Activated T-cell treated with anti-CD3 and anti-CD28 coated beads, Interleukin-2, amount 50 U/mL, for 1 hour (primary cell): ENCODE measurements at places on chromosomes 7 and 10.

DNA sequence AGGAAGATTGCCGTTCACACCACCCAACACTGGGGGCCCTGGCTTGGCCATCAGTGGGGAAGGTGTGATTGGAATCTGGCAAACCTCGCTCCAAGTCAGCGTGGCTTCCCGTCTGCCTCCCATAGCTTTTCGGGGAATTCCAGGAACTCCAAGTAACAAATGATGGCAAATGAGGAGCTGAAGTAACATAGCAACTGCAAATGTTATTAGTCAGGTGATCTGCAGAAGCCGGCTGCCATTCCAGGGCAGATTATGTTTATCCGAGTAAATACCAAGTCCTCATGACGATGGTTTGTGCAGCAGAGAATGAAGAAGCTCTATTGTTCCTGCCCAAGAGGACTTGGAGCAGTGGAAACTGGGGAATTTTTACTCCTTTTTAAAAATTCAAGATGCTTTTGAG lies 270.5 kb upstream of the PODXL start:
- no peak for DNase-seq

DNA sequence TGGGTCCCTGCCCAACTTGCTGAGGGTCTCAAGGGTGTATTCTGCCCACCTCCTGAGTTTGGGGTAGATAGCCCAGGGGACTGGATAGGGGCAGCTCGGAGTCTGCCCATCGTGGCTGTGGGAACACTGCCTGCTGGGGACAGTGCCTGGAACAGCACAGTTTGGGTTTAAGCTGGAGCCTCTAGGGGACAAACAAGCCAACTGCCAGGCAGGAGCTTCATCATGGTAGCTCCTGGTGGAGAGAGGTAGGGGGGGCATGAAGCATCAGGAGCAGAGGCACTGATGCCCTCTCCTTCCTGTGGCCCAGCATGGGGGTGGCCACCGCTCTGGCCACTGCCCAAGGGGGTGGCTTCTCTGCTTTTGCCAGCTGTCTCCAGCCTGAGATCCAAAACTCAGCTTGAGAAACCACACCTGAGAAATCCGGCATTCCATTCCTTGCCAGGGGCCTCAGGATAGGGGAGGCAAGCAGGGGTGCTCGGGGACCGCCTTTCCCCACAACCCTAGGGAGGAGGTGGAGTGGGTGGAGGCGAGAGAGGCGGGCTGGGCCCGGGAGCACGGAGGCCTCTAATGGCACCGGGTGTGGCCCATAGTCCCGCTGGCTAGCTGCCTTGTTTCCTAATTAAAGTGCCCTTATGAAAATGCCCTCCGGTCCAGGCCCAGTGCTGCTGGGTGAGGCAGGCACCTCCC lies 47.6 kb downstream of the UNC5B start:
- no peak for DNase-seq

- DNase-seq: no peak
These were observed 30.9 kb downstream of the AGR3 start for GRCh38 chr7:16850614-16851466.

GRCh38 chr7:77266291-77266794 lies 66.7 kb upstream of the FGL2 start:
- no peak for DNase-seq

DNA sequence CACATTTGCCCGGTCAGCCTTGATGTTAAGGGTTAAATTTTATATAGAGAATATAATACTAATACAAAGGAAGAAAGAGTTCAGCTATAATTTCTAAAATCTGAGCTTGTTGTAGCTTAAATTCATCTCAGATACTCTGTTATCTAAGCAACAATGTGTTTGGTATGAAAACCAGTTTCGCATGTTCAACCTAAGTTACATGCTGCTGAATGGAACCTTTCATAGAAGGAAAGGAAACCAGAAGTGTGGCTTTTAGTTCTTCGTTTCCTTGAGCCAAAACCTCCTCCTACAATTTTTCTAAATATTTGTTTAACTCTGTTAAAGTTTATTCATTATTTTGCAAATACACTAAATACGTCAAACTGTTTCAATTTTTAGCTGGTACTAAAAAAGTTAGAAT lies 18.5 kb downstream of the AGR2 start:
- no peak for DNase-seq

GRCh38 chr10:23432639-23433038 lies 6.2 kb upstream of the OTUD1 start:
- no peak for DNase-seq

DNA sequence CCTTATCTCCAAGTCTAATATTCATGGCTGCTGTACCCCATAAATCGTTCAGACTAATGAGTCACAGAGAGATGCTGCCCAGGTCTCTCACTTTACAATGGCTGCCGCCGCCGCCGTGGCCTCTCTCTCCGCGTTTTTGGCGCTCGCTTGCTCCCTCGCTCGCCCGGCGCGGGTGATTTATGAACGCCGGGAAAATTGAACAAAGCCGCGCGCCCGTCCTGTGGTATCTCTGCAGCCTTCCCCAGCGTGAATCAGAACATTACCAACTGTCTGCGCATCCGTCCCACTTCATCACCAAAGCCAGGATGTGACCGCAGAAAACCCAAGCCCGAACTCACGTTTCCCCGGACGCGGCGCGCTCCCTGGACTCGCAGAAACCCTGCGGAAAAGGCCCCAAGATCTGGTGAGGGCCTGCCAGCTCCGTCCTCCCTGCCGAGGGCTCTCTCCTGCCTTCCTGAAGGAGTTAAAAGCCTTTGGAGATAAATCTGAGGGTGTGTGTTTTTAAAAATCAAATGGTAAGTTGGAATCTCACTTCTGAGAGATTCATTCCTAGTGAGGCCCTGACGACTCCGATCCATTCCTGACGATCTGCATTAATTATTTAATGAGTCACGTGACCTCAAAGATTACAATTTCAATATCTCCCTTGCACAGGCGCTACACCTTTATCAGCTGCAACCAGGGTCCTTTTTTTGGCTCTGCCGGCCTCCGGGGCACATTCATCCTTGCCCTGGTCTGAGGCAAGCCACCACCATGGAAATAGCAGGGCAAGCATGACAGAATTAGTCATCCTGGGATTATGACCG lies 6.3 kb downstream of the HOXA4 start:
- DNase-seq: no peak

GRCh38 chr7:129376778-129377700 lies 57.2 kb upstream of the STRIP2 start:
- DNase-seq: no peak

DNA sequence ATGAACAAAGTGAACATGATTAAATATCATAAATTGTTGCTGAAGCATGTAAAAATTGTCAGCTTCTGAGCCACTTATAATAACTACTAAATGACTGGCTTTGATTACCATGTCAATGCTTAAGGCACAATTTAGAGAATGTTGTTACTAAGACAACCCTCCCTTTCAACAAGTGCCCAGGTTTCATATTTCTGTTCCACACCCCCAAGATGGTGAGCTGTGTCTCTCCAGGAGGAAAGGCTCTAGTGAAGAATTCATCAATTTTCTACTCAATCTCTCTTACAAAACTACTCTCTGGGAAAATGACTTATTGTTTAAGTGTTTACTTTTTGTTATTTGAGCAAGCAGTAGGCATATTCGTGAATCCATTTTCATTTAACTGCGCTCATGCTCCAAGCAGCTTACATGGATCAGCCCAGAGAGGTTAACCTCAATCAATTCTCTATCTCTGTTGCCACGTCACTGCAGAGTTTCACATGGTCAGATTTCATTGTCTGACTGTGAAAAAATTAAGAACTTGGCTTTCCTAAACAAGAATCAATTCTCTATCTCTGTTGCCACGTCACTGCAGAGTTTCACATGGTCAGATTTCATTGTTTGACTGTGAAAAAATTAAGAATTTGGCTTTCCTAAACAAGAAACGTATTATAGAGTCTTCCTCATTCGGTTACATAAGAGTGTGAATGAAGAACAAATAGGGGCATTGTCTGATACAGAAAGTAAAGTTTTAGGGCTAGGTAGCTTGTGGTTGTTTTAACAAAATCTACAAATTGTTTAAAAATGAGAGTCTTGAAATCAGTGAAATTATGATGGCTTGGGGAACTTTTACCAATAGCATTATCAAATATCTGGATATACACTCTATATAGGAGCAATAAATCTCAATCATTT lies 49.7 kb downstream of the CCDC71L start:
- no peak for DNase-seq

DNA sequence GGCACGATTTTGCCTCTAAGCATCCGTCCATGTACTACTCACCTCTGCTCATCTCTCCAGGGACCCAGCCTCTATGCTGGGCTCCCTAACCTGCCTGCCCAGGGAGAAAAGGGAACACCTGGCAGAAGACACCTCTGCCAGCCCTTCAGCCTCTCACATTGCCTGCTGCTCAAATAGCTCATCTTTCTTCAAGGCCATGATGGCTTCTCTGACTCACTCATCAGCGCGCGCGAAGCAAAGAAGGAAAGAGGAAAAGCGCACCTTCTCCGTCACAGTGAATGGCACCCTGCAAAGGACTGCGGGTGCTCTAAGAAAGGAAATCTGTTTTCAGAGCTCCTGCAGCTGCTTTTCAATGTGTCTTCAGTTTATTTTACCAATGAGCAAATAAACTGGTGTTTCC lies 174.0 kb downstream of the PRKAG2 start:
- no peak for DNase-seq

GRCh38 chr7:902996-903395 lies 26.6 kb downstream of the GET4 start:
- DNase-seq: no peak

GRCh38 chr10:69633673-69634635 lies 3.9 kb downstream of the FAM241B start:
- DNase-seq: no peak

DNA sequence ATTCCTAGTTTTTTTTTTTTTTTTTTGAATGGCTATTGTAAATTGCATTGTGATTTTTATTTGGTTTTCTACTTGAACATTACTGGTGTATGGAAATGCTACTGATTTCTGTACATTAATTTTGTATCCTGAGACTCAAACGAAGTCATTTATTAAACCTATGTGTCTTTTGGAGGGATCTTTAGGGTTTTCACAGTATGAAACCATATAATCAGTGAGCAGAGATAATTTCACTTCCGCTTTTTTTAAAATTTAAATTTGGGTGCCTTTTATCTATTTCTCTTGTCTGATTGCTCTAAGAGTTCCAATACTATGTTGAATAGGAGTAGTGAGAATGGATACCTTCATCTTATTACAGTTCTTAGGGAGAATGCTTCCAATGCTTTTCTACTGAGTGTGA lies 102.7 kb downstream of the ZWINT start:
- no peak for DNase-seq
